ENCODE measurements at places on chromosomes 2 and 18.

DNA sequence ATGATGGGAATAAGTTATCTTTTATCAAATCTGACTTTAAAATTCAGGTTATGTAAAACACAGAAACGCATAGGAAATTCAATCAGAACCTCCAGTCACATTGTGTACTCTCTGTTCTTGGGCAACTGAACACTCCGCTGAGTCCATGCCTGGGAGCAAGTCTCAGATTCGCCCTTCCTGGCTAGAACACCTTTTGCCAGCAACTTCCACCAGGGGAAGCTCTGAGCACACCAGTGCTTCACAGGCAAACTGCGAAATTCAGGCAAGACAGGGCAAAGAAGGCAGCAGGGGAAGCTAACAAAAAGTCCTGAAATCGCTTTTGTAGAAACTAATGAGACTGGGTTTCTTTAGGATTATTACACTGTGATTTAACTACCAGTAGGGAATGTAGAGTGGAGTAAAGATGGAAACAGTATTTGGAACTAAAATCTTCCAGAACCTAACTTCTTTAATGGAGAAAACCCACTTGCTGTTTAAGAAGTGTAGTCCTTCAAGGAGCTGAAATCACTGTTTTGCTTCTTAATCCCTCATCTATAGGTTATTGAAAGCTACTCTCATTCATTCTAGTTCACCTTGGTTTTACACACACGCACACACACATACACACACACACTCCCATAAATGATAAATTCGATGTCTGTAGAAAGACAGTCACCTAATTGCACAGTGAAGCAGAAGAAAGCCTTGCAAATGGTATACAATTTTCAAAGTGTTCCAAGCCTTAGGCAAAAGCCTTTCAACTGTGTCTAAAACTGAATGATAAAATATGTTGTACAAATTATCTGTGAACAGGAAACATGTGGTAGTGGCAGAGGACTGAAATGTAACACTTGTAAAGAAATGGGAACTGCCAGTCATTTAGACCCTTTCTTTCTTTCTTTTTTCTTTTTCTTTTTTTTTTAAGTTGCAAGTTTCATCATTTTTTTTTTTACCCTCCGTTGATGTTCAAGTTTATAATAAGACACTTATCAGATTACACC, 214.5 kb downstream of the TMEM182 start:
- peak; percentile 1 for DNase-seq

DNA sequence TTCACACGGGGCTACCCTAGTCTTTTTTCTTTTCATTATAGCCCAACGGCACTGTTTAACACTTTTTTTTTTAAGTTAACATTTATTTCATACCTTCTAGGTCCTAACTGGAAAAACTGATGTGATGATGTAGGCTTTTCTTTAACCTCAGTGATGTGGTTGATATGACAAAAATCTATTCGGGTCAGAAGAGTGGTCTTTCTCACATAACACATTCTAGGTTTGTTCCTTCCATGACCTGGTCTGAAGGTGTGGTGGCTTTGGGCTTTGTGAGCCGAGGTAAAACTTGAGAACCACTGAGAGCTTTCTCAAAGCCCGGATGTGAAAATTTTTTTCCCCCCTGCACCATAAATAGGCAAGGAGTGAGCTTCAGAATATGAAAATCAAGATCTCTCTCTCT, 44.2 kb downstream of the GPD2 start:
- DNase-seq: no peak

DNA sequence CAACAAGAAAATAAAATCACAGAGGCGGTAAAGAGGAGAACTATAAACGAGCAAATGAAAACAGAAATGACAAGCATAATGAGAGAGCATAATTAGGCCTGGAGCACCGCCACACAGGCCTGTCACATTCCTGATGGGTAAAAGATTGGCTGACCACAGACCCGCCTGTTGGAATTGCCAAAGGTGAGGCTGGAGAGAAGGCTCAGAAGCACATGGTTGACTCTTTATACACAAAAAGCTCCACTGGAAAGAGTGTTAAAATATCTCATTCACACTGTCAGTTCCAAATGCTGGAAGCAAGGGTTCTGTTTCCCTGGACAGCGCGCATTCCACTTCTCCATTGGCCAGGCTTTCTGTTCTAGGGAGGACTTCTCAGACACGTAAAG, 5.9 kb upstream of the LGALSL start:
- DNase-seq: no peak

DNA sequence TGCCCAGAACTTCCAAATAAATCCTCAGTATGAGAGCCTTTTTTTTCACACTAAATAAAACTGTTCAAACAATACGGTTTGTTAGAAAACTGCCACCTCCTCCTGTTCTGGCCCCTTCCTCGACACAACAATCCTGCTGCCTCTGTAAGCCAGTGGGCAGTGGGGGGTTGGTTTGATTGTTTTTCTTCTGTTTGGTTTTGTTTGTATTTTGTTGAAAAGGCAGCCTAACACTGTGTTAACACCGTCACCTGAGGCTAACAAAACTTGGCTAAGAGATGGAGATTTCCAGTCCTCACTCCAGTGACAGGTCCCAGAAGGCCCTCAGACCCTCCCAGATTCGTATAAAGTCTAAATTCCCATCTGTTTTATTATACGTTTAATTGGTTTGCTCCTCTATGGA, 402.1 kb downstream of the ZNF521 start:
- DNase-seq: no peak

DNA sequence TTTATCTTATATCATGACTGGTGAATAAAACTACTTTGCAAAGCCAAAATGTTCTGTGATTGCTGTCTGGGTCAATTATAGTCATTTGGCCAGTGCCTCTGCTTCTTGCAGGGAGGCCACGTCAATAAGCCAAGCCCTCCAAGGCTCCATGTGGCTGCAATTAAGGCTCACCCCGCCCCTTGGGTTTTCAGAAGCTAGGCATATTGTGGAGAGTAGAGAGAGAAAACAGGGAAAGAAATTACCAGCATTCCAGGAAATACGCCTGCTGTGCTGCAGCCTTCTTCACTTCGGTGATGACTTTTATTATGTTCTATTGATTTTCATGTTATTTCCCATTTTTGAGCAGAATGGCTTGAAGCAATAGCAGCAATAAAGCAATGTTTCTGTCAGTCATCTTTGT, 319.7 kb downstream of the SOX11 start:
- no peak for DNase-seq

DNA sequence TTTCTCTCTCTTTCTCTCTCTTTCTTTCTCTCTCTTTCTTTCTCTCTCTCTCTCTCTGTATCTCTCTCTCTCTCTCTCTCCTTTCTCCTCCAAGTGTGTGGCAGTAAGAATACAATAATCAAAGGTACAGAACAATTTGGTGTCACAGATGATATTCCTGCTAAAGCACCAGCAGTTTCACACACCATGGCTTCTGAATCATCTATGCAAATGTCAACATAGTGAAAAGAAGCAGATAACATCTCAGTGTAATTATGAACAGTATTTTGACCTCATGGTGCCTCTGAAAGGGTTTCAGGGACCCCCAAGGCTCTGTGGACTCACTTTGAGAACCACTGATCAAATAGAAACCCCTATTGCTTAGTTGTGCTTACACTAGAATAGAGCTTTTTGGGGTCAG, 38.5 kb upstream of the CSRNP3 start:
- no peak for DNase-seq

DNA sequence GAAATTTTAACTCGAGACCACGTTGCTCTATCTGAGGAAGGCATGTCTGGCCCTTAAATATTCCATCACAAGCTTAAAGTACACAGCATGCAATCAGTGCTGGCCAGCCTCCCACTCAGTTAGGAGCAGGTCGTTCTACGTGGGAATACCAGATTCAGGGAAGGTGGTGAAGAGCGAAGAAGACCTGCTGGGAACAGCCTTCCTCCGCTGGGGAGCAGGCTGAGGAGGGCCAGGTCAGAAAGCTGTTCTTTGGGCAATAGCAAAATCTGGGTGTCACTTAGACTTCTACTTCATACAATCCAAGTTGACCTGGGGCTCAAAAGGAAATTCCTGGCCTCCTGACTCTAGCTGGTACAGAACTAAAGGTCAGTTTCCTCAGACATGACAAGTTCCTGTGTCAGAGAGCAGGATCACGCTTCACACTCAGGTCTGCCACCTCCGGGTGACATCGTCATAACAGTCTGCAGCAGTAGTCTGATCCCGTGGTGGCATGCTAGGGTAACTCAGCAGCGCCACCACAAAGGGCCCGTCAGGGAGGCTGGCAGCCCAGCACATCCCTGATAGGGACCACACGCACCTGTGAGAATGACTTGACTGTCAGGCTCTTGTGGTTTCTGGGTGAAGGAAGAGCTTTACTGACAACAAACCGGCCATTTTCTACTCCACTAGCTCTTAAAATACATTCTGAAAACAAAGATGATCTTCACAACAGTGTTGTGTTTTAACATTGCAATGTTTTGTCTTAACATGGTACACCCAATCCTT, 35.2 kb upstream of the NAPG start:
- DNase-seq: no peak

DNA sequence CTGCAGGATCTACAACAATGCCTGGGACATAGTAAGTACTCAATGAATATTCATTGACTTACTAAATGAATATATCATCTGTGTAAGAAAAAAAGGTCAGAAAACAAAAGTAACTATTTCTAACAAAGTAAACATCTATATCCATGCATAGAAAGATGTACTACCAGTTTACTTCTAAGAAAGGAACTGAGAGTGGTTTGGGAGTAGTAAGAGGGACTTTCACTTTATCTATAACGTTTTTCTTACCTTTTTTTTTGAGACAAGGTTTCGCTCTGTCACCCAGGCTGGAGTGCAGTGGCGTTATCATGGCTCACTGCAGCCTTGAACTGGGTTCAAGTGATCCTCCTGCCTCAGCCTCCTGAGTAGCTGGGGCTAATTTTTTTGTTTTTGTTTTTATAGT, 25.7 kb downstream of the DHX57 start:
- no peak for DNase-seq

Data from HTR-8/SVneo (cell line).